ENCODE measurements at places on chromosomes 11 and 22.

- DNase-seq: no peak
Measured at GRCh38 chr11:772429-773390, 4.6 kb downstream of the GATD1 start.

DNA sequence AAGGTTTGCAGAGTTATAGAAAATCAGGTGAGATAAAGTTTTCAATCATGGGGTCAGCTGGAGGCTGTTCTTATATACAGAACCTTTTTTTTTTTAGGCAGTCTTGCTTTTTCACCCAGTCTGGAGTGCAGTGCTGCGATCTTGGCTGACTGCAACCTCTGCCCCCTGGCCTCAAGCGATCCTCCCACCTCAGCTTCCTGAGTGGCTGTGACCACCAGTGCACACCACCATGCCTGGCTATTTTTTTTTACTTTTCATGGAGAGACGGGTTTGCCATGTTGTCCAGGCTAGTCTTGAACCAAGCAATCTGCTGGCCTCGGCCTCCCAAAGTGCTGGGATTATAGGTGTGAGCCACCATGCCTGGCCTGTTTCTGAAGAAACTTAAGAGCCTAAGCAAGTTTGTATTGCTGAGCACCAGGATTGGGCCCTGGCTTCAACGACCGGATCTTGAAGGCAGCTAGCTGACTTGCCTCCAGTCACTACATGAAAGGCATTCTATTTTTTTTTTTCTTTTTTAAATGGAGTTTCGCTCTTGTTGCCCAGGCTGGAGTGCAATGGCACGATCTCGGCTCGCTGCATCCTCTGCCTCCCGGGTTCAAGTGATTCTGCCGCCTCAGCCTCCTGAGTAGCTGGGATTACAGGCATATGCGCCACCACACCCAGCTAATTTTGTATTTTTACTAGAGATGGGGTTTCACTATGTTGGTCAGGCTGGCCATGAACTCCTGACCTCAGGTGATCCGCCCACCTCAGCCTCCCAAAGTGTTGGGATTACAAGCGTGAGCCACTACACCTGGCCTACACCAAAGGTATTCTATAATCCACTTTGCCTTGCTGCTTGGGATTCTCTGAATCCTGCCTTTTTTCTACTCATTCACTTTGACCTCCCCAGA is 7.6 kb downstream of the XBP1 start:
- DNase-seq: no peak

DNA sequence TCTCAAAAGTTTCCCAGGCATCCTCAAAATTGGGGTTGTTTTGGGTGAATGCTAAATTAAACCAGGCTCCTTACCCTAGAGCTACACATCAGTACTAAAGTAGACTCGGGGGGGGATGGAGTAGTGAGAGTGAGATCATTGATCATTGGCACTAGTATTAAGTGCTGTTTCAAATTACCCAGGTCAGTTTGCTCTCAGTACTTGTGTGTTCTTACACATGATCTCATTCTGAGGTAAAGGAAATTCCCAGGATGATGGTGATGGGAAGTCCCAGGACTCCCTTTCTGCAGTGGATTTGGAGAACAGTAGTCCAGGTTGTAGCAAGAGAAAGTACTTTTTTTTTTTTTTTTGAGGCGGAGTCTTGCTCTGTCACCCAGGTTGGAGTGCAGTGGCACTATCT is 12.5 kb downstream of the RBM4 start:
- peak; percentile 43 for DNase-seq

- no peak for DNase-seq
Measured at GRCh38 chr22:47155912-47156311, 393.5 kb downstream of the TBC1D22A start.

DNA sequence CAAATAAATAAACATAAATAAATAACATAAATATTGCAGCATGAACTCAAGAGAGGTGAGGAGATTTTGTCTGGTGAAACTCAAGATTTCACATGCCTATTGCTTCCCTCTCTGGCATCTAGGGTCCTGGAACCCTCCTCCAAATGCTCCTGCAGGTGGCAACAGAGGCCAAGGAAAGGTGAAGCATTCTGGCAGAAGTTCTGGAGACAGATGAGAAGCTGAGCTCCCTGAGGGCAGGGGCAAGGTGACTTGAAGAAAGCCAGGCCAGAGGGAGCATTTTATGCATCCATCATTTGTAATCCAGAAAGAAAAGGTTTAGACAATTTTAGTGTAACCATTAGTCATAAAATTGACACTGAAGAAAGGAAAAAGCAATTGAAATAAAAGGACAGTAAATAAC is 64.9 kb downstream of the ENDOD1 start:
- DNase-seq: no peak

- no peak for DNase-seq
Measured at GRCh38 chr11:116536416-116536815, 236.4 kb downstream of the BUD13 start.

GRCh38 chr11:65430406-65431217 is 8.0 kb downstream of the NEAT1 start:
- peak; percentile 42 for DNase-seq

GRCh38 chr11:44033411-44033850 is 14.3 kb upstream of the ACCSL start:
- DNase-seq: no peak

DNA sequence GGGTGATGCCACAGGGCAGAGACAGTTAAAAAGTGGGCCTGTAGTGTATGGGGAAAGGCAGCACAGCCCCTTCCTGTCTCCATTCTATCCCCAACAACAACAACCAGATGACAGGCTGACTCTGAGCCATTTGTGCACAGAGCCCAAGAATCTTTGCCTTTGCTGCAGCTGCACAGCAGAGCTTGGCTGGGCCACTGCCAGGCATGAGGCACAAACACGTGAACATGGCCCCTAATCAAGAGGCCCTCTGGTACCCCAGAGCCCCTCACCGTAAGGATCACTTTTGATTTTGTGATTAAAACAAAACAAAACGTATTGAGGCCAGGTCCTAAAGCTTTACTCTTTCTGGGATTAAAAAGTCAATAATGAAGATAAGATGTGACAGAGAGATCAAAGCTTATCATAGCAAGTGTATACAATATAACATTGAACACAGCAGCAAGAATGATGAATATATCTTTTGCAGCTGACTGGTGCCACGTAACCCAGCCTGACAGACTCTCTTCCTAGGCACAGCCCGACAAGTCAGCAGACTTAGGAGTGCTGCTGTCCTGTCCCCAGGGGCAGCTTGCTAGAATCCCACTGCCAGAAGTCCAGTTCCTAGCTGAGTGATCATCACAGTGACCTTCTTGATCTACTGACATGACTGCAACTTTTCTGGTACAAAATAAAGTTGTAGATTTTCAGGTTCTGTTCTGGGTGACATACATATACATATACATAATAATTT is 117.8 kb downstream of the SERGEF start:
- DNase-seq: no peak

DNA sequence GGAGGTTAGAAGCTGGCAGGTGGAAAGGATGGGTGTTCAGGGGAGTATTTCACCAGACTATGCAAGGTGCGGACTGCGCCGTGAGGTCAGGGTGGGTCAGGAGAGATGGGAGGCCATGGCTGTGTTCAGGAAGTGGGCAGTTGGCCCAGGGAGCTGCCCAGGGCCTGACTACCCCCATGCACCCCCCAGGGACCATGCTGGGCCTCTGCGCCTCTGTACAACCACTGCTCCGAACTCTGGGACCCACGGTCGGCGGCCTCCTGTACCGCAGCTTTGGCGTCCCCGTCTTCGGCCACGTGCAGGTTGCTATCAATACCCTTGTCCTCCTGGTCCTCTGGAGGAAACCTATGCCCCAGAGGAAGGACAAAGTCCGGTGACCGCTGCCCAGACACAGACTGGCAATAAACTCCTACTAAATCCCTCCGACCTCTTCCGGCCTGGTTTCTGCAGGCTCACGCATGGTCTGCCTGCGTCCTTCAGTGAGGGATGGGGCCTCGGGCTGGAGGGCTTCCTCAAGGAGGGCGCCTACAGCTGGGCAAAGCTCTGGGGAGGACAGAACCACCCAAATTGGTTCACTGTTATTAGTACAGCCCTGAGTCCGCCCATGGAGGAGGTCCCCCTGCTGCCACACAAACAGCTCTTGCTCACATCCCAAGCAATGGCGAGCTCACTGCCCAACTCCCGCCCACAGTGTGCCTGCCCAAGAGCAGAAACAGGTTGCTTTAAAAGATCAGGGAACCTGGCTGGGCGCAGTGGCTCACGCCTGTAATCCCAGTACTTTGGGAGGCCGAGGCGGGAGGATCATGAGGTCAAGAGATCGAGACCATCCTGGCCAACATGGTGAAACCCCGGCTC is 4.2 kb downstream of the PHLDA2 start:
- DNase-seq: no peak

GRCh38 chr11:75725547-75726320 is 8.1 kb downstream of the MOGAT2 start:
- no peak for DNase-seq

GRCh38 chr22:36942556-36942955 is 29.1 kb downstream of the CSF2RB start:
- no peak for DNase-seq

GRCh38 chr11:45483416-45483815 is 182.0 kb downstream of the CHST1 start:
- no peak for DNase-seq

DNA sequence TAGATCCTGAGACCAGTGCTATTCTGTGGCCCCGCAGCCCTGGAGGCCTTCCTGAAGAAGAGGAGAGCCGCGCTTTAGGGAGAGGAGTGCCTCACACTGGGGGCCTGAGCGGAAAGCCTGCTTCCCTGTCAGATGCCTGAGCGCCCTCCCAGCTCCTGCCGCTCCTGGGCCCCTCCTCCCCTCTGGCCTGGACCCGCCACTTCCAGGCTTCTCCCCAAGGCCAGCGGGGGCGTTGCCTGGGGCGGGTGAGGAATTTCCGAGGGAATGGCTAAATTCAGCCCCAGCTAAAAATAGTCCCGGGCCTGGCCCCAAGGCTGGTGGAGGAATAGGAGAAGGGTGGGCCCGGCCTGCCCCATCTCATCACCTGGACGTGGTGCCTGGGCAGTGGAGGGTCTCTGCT is 15.4 kb downstream of the ARHGEF17 start:
- peak; percentile 70 for DNase-seq

GRCh38 chr11:122023614-122024250 is 92.3 kb downstream of the BLID start:
- DNase-seq: no peak

DNA sequence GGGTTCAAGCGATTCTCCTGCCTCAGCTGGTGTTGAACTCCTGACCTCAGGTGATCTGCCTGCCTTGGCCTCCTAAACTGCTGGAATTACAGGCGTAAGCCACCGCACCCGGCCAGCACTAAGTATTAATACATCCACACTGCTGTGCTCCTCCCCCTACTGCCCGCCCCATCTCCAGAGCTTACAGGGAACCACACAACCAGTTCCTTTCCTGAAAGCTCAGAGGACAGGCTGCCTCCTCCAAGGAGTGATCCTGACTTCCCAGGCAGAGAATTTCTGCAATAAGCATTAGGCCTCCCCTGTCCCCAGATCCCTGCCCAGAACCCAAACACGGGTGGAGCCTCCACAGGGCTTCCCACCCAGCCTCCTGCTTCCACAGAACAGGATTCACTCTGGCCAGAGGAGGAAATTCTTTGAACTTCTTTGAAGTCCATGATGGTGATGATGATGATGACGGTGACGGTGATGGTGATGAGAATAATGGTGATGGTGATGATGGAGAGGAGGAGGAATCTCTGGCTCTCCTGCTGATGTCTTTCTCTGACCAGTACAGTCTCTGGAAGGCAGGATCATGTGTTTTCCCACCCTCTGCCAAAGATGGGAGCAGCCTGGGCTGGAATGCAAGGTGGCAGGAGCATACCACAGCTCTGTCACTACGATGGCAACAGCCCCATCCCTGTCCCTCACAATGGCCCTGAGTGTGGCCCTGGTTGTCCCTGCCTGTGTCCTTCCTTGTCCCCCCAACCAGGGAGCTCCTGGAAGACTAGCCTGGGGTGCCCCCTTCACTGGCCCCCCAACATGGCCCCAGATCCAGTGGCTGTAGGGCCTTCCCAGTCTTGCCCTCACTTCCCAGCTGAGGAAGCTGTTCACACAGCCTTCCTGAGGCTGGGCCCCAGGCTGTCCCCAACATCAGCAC is 33.5 kb upstream of the CSNK1E start:
- DNase-seq: no peak

- peak; percentile 56 for DNase-seq
Measured at GRCh38 chr11:115626414-115626813, 122.2 kb upstream of the CADM1 start.

GRCh38 chr22:44372611-44373010 is 59.9 kb upstream of the SHISAL1 start:
- no peak for DNase-seq

GRCh38 chr22:19806213-19807160 is 45.9 kb downstream of the TBX1 start:
- peak; percentile 23 for DNase-seq

DNA sequence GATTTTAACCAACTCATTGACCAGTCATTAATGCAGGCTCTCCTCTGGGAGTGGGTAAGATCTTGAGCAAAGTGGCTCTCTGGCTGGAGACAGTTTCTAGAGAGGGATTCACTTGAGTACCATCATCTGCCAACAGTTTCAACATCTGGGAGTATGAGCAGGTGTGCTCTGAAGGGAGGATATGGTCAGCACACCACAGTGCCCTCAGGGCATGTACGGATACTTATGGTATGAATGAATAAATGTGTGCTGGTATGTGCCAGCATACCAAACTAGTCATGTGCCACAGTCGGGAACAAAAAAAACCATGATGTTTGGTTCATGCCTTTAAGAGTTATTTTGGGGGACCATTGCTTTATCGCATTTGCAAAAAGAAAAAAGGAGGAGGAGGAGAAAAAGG is 1197.5 kb upstream of the TENM4 start:
- DNase-seq: no peak

DNA sequence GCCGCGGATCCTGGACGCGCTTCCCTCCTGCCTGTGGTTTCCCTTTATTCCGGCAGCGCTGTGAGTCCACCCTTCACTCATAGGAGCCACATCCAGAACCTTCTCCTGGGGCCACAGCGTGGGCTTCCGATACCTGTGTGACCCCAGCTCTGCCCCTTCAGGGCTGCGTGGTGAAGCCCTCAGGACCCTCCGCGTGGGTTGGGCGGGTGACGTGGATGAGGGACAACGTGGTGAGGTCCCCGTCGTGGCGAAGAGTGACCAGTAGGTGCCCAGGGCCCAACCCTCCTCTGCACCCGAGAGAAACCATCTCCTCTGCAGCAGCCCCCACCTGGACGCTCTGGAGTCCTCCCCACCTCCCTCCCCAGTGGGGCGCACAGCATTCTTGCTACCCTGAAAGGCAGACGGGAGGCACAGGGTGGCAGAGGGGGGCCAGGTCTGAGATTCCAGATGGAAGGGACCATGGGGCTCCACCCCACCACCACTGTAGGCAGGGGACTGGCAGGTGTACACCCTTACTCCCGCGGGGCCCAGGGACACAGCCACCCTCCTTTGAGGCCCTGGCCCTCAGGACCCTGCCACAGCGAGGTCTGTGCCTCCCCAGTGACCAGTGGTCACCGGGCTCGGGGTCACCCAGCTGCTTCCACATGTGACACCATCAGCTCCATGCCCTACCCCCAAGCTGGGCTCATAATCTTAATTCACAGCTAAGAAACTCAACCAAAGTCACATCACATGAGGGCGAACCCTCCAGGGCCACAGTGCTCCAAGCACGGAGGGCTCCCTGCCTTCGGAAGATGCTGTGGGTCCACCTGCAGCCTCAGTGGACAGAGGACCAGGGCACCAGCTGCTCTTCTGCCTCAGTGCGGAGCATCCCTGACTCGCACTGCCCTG is 3.4 kb upstream of the ZBED4 start:
- no peak for DNase-seq

All from astrocyte (in vitro differentiated cells and primary cell).